ENCODE measurements at places on chromosomes 6 and 20. TPM values are rescaled to one million over a fixed set of nuclear protein-coding genes. Genes with fewer than 3 reads are reported as not detected.

The FERMT1 gene
- 0.74 TPM for total RNA-seq

DNA sequence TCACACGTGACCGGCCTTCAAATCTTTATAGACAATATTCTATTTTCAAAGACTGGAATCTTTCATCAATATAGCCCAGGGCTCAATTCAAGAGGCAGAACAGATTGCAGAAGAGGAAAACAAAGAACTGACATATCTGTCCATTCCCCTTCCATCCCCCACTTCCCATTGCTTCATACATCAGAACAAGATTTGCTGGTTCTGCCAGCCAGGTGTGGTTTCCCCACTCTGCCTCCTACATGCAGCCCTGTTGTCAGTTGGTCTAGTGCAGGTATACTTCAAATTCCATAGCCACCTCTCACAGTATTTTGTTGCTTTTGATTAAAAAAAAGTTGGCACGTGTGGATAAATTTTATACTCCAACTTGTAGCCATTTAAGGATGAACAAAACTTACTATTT, 174.9 kb downstream of the CD109 start:
- H3K4me1 ChIP-seq = no peaks in the 10 kb centered on the region
- H3K27ac ChIP-seq = no peak overlapping the region
- H3K36me3 ChIP-seq = no peaks in the 10 kb centered on the region
- no peak for DNase-seq

DNA sequence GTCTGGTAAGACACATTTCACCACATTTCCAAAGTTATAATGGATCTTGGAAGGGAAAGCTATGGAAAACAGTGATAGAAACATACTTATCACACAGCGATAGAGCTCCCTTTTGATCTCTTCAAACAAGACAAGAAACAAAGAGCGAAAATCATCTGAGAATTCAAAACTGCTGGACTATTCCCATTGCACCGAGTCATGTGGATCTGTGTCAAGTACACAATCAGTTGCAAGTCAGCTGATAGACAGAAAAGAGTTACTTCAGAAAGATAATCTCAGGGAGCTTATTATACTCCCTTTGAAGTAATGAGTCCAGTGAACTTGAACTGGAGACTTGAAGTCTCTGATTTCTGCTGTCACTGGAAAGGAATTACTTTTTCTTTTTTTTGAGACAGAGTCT, 89.7 kb upstream of the GCM1 start:
- H3K27me3 ChIP-seq = no peaks in the 10 kb centered on the region
- H3K4me1 ChIP-seq = peaks cover 32% of the 10 kb centered on the region
- H3K36me3 ChIP-seq = no peaks in the 10 kb centered on the region
- no peak for DNase-seq
- H3K27ac ChIP-seq = no peak overlapping the region

DNA sequence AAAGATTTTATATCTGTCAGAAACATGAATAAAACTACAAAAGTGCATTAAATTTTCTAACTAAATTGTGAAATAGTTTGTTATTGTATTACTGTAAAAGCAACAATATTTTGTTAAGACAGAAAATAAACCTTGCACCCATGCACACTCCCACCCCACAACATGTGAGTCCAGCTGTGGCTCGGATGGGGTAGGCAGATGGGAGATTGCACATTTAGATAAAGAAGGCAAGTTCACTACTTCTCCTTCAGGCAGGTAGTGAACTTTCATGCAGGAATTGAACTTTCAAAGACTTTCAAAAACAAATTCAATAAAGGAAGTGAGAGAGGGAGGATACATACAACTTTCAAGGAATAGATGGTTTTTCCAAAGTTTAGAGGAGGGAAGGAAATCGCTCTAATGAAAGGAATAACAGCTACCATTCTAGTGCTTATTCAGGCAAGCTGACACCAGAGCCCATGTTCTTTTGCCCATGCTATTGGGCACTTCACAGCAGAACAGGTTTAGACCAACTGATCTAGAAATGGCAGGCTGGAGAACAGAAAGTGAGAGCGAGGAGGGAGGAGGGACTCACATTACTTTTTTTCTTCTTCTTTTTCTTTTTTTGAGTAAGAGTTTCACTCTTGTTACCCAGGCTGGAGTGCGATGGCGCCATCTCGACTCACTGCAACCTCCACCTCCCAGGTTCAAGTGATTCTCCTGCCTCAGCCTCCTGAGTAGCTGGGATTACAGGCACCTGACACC, 28.5 kb downstream of the SF3B5 start:
- no peaks in the 10 kb centered on the region for H3K36me3 ChIP-seq
- peak overlapping the region; percentile 62 for H3K4me3 ChIP-seq
- H3K27me3 ChIP-seq = no peaks in the 10 kb centered on the region
- H3K4me1 ChIP-seq = peaks cover 10% of the 10 kb centered on the region
- peak overlapping the region; percentile 94 for H3K27ac ChIP-seq

- H3K27me3 ChIP-seq = no peaks in the 10 kb centered on the region
- no peak overlapping the region for H3K27ac ChIP-seq
- DNase-seq = no peak
- no peaks in the 10 kb centered on the region for H3K4me1 ChIP-seq
- H3K36me3 ChIP-seq = no peaks in the 10 kb centered on the region
Observed at GRCh38 chr6:166121726-166122125, 45.9 kb downstream of the TBXT start.
